Activated naive CD4-positive, alpha-beta T cell (primary cell): ENCODE measurements at places on chromosomes 12 and 14.

- DNase-seq: no peak
Measured at GRCh38 chr14:99678198-99678597, 5.9 kb upstream of the CYP46A1 start.

DNA sequence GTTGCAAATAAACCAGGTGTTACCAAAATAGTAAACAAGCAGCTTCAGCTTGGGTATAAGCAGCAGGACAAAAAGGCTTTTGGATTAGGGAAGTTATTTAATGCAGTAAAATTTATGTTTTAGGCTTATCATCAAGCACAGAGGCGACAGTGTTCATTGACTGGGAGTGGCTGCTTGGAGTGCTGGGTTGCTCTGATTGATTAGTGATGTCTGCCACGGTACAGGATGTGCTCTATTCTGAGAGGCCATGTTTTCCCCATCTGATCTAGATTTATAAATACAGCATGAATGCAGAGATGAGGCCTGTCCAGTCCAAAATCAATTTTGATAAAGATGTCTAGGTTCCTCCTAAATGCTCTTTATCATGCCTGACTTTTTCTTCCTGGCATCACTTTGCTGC lies 83.5 kb downstream of the MAP1LC3B2 start:
- no peak for DNase-seq

DNA sequence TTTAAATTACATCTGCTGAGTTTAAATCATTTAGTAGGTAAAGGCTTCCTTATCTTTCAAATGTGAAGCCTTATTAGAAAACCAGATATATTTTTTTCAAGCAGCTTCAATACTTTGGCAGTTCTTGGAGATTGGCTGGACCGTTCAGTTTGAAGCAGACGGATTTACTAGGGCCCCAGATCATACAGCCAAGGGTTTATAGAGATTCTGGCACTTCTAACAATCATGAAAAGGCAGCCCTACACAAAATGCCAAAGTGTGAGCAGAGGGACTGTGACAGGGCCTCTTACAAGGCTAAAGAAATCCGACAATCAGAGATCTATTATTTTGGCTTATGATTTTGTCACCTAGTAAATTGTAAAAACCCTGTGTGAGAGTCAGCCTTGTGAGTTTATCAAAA lies 162.8 kb upstream of the SLC38A2 start:
- no peak for DNase-seq

DNA sequence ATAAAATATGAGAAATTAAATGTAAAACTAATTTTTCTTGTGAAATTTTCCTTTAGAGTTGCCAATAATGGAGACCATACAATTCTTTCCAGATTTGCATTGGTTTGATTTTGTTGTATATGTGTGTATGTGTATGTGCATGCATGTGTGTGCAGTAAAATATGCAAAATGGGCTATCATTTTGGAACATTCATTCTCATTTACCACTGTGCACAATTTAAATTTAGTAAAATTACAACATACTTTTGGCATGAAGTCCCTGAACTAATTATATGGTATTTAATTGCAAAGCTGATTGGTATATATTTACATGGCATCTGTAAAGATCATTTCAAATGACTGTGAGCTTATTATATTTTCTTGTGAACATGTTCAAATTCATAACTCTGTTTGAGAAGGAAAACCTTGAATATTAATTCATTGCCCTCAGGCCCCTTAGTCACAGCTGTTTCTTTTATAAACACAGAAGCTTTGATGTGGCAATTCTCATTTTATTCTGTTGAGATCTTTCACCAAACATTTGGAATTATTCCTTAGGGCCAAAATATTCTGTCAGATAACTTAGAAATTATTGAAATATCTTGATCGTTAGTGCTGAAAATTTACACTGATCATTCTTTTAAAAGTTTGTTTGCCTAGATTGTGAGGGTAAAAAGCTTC lies 17.6 kb downstream of the KERA start:
- no peak for DNase-seq

- no peak for DNase-seq
Measured at GRCh38 chr12:29639893-29640495, 142.5 kb upstream of the OVCH1 start.

DNA sequence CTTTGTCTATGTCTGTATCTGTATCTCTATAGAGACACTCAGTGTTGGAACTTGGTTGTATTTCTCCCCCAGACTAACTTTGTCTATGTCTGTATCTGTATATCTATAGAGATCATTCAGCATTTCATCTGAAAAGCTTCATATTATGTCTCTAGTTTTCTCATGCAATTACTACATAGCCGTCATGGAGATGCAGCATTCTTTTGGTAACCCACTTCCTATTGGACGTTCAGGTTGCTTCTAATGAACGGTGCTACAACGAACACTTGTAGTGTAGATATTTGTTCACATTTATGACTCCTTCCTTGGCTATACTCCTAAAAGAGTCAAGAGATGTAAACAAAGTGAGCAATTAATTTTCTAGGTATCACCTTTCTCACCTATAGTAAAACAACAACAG lies 81.5 kb upstream of the KCNA1 start:
- DNase-seq: no peak

GRCh38 chr12:109056891-109057290 lies 4.5 kb downstream of the USP30 start:
- no peak for DNase-seq

- no peak for DNase-seq
Measured at GRCh38 chr14:53723221-53723620, 233.4 kb downstream of the BMP4 start.

DNA sequence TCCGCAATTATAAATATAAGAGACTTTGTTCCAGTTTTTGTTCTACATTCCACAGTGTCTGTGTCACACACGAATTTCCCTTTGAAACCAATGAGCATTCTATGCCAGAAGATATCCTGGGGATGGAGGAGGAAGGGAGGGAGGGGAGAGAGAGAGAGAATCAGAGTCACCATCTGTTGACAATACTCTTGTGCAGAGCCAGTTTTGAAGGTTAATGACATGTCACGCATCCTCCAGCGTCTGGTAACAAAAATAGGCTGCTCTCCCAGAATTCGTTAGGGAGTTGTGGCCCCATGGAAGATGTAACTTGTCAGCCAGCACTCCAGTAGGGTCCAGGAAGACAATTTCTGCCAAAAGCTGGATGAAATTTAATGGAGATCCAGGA lies 213.5 kb upstream of the KRR1 start:
- DNase-seq: no peak

DNA sequence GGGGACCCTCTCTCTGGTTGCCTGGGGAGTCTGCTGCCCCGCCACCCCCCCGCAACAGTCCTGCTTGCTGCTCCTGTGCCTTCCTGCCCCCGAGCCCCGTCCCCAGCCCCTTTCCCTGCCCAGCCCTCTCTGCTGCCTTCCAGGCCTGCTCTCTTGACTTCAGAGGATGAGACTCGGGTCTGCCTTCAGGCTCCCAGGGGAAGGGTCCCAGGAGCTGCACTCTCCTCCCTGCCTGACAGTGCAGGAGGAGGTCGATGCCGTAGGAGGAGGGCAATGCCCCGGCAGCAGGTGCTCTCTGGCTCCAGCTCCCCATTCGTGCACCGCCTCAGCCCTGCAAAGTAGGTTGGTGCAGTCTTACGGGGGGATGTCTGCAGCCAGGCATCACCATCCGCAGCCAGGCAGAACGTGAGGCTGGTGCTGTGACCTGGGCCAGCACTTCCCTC lies 185.1 kb upstream of the C14orf180 start:
- no peak for DNase-seq

DNA sequence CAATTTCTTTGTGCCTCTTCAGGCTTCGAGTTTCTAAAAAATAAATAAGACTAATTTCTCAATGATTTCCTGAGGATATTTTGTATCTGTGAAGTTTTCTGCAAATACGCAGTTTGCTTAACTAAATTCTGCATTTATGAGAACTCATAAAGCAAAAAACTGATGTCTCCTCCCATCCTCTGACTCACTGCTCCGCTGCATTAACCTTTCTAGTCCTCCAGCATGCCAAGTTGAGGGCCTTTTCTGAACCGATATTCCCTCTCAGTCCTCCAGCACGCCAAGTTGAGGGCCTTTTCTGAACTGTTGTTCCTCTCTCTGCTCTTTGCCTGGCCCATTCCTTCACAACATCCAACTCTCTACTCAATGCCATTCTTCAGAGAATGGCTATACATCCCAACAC lies 3.2 kb downstream of the IPO8 start:
- DNase-seq: no peak

GRCh38 chr12:80925237-80925636 lies 12.5 kb downstream of the LIN7A start:
- DNase-seq: no peak

GRCh38 chr12:53205747-53206419 lies 1.2 kb downstream of the ITGB7 start:
- peak; percentile 22 for DNase-seq

- DNase-seq: no peak
Measured at GRCh38 chr12:6772331-6772695, at the start of gene LAG3. LAG3 (plus strand) TSS chr12:6772520; CDS start chr12:6772853, 333 bp downstream.

GRCh38 chr14:103067231-103067954 lies 10.0 kb upstream of the CDC42BPB start:
- no peak for DNase-seq

DNA sequence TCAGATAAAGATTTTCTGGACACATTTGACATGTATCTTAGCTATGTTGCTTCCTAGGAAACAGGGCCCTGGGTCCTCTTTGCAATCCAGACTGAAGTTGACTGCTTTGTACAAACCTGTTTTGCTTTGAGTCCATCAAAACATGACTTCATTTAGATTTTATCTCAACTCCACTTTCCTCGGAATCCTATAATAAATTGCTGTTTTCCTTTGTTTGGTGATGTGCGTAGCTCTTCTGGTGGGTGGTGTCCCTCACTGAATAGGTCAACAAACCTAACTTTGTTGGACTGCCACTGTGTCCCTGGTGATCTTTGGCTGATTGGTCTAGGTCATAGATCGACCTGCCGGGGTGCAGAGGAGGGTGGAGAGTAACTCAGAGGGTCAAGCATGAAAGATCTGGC lies 735 bp upstream of the P2RX7 start:
- DNase-seq: no peak

DNA sequence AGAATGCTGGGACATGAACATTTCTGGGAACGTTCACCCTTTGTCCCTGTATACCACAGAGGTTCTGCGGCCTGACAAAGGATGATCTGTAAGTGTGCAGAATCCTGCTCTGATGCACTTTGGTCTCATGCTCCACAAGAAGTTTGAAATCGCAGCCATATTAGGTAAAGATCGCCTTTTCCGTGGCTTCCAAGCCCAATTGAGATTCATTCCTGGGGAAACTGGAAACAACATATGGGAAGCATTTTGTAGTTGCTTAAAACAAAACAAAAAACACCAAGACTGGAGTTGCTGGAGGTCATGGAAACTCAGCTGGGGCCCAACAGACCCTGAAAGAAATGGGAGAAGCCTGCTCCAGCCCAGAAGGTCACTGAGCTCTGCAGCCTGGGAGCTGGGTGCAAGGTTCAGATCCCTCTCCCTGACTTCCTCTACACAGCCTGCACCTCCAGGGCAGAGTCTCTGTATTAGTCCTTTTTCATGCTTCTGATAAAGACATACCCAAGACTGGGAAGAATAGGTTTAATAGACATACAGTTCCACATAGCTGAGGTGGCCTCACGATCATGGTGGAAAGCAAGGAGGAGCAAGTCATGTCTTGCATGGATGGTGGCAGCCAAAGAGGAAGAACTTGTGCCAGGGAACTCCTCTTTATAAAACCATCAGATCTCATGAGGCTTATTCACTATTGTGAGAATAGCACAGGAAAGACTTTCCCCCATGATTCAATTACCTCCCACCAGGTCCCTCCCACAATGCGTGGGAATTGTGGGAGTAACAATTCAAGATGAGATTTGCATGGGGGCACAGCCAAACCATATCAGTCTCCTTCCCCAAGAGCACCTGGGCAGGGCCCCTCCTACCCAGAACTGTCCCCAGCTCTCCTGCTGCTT lies 60.8 kb upstream of the CHGA start:
- no peak for DNase-seq

DNA sequence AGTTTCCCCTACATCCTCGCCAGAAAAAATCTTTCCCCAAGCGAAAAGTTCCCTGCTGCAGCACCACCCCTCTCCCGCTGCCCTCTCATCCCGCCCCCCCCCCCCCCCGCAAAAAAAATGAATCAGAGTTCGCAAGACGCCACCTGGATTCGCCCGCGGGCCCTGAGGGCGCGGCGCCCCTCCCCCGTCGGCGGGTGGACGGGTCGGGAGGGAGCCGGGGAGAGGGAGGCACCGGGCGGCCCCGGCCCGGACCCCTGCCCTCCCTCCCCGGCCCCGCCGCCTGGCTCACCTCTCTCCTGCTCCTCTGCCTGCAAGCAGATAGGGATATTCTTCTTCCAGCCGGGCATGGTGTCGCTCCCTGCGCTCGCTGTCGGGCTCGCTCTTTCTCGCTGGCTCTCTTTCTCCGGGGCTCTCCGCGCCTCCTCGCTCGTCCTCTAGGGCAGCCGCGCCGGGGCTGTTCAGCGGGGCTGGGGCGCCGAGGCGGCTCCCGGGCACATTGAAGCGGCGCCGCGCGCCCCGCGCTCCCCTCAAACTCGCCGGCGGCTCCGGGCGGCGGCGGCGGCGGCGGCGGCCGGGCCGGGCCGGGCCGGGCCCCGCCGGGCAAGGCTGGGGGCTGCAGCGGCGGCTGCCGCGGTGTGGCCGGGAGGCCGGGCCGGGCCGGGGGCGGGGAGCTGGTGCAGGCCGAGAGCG lies 200.3 kb upstream of the CAND1 start:
- DNase-seq: peak; percentile 12

DNA sequence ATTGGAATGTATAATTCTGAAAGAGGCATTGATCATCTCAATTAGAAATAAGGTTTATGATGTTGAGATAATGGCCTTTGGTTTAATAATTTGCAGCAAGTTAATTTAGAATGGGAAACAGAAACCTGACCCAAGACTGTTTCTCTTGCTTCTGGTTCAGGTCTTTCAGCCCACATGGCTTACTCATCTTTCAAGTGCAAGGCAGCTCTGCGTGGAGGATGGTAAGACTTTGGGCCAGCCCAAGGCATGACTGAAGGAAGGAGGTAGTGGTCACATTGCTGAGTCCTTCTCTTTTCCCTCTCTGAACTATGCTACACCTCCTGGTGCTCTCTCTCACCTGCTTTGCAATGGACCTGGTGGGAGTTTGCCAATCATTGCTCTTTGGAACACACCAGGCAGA lies 98.7 kb downstream of the CAND1 start:
- no peak for DNase-seq

DNA sequence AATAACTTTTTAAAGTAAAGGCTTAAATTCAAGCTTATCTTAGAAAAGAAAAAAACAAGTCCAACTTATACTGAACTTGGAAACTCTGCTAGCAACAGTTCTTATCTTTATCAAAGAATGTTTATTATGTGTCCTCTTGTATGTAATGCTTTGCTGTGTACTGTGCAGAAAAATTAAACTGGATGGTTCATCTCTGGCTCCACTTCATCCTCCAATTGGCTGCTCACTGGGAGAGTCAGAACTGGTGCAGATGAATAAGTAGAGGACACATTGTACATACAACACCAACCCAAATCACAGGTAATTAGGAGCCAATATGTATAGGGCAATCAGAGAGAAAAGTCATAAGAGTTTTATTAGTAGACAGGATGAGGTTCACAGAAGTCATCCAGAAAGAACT lies 123.6 kb upstream of the NAP1L1 start:
- DNase-seq: no peak

GRCh38 chr12:55707841-55708694 lies at the start of gene ITGA7:
ITGA7 (minus strand) TSS chr12:55707904; CDS start chr12:55707682, 222 bp downstream.
- DNase-seq: peak; percentile 50

GRCh38 chr12:7719946-7720730 lies 8.9 kb downstream of the DPPA3 start:
- DNase-seq: no peak

- no peak for DNase-seq
Measured at GRCh38 chr14:85342858-85343607, 186.9 kb upstream of the FLRT2 start.
